Placental epithelial cell (primary cell): ENCODE measurements at places on chromosomes 2 and 18. TPM values are rescaled to one million over a fixed set of nuclear protein-coding genes. Genes with fewer than 3 reads are reported as not detected.

Gene SPDYA
- 0.76 and 2.0 TPM in 2 replicates for total RNA-seq

Gene SAG
- under 0.01 TPM in 1 of 2 replicates, not detected in the other for total RNA-seq

Gene CCDC141
- not detected in 2 replicates for total RNA-seq

Gene KCNG2
- not detected in 2 replicates for total RNA-seq

Gene ANKRD53
- 0.65 and 1.6 TPM in 2 replicates for total RNA-seq

Gene ENOSF1
- 24.1 and 35.3 TPM in 2 replicates for total RNA-seq

Gene METTL21A
- total RNA-seq: 6.7 and 11.6 TPM in 2 replicates
